Tibial artery (tissue), 4 donors: ENCODE measurements at places on chromosomes 2 and 18.

- no peak for DNase-seq
Observed at GRCh38 chr18:5974696-5975095, 79.4 kb upstream of the TMEM200C start.

GRCh38 chr18:52869349-52869923, 529.4 kb downstream of the DCC start:
- DNase-seq = no peak

DNA sequence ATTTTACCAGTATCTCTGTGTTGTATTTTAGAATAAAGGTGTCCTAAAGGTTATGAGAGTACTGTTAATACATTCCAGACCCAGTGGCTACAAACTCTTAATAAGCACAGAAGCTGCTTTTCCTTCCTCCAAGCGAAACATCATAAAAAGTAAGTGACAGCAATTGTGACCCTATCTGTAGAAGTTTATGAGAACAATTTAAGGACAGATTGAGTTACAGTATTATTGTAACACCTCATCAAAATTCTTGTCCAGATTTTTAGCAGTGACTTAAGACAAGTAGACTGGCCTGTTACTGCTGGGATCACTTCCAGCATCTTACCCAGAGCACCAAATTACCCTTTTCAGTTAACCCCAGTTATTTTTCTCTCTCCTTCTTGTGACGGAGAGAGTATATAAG, 154.6 kb downstream of the ERBB4 start:
- no peak for DNase-seq

GRCh38 chr2:200713704-200714064, 98.0 kb upstream of the BZW1 start:
- no peak for DNase-seq

DNA sequence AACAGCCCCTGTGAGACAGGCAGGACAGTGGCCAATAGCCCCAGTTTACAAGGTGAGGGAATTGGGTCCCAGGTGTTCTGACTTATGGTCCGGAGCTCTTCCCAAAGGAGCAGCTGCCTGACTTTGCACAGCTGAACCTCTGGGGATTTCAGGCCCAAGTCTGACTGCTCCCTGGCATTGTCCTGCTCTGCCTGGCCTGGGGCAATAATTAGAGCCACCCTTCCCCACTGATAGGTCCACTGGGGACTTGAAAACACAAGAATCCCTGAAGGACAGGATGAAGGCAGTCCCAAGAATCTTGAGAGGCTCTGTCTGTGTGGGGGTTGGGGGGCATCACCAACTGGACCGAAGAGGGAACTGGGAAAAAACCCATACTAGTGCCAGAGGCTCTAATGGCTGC, 3.7 kb upstream of the FEV start:
- no peak for DNase-seq

GRCh38 chr18:26971409-26971808, 105.9 kb upstream of the AQP4 start:
- DNase-seq = no peak

DNA sequence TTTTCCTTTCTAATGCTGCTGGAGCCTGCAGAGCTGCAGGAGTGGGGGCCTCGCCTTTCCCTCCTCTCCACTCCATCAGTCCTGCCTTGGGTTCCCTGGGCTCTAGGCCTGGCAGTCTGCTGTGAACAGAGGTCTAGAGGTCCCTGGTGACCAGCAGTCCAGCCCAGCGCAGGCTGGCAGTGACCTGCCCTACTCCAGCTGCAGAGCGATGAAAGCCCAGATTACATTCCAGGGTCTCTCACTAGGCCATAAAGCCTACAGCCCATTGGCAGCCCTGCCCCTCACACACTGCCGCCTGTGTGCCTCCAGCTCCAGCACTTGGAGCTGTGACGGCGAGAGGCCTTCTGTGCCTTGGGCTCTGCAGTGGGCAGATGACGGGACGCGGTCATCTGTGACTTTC, 14.8 kb upstream of the MAL start:
- DNase-seq = no peak

DNA sequence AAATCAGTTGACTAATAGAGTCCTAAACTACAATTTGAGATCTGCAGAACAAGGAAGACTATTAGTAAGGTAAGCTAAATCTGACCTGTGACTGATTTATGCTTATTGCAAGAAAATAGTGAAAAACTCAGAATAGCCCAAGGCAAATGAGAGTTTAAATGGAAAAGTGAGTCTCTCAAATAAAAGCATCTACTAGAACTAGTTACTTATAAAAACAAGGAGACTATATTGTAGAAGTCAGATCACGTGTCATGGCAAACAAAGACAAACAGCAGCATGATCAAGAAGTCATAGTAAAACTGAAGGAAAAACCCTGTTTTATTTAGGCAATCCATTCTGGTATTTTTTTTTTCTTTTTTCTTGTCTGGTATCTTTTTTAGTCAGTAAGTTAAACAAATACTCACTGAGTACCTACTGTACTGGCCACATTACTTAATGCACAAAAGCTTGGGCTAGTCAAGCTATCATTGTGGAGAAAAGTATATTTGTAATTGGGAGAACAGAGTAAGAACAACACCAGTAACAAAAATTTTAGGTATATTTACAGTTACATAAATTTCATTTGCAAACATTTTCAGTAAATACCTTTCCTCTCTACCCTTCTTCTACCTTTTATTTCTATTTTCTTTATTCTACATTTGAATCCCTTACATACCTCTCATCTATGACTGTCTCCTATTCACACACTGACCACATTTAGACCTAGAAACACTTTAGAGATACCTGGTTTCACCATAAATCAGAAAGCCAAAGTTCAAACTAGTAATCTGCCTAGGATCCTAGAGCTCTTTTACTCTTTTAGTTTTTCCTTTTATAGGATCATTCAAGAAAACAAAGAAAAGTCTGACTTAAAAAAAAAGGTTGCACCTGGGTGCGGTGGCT, 23.7 kb downstream of the CCDC88A start:
- DNase-seq = no peak

GRCh38 chr18:77069931-77070330, 62.7 kb downstream of the MBP start:
- no peak for DNase-seq

GRCh38 chr2:191190861-191191552, 40.2 kb upstream of the STAT4 start:
- DNase-seq = no peak

- DNase-seq = no peak
Observed at GRCh38 chr18:24446453-24446852, 14.0 kb upstream of the HRH4 start.

DNA sequence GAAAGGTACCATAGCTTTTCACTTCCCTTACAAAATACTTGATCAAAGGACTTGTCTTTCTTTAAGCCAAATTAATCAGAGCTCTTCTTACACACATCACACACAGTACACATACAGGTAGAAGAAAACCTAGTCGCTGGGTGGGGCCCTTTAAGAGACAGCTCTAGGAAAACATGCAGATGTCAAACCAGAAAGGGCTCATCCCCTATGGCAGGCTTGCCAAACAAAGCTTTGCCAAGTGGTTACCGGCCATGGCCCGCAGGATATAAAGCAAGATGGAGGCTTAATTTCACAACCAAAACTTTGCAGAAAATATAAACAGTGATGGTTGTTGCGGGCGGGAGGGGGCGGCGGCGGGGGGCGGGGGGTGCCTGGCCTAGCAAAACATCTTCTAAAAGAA, 2156.0 kb upstream of the PIK3C3 start:
- DNase-seq = no peak

DNA sequence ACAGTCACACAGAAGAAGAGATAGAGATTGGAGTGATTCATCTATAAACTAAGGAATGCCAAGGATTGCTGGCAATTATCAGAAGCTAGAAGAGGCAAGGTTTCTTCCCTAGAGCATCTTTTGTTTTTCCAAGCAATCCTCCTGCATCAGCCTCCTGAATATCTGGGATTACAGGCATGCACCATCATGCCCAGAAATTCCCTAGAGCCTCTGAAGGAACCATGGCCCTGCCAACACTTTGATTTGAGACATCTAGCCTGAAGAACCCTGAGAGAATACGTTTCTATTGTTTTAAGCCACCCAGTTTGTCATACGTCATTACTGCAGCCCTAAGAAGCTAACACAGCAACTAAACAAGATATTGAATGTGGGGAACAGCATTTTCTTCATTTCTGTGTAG, 525.0 kb downstream of the ERBB4 start:
- DNase-seq = no peak

GRCh38 chr2:109260886-109261700, 132.1 kb downstream of the SH3RF3 start:
- DNase-seq = peak; percentile 11

DNA sequence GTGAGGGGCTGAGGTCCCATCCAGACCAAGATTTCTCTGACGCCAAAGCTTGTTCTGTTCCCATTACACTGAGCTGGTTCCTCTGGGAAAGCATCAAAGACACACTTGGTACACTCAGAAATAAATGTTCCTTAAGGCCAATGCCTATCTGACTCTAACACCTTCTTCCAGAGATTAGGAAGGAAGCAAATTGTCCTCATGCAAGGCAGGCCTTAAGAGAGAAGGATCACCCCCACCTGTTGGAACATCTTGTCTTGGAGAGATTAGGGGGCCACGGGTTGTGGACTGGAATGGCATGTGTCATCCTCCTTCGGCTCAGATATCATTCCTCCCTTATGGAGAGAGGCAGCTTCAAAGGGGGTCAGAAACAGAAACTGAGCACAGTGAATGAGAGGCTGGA, 100.2 kb downstream of the ANKRD44 start:
- DNase-seq = no peak

- DNase-seq = no peak
Observed at GRCh38 chr2:207231967-207232366, 66.2 kb upstream of the KLF7 start.

DNA sequence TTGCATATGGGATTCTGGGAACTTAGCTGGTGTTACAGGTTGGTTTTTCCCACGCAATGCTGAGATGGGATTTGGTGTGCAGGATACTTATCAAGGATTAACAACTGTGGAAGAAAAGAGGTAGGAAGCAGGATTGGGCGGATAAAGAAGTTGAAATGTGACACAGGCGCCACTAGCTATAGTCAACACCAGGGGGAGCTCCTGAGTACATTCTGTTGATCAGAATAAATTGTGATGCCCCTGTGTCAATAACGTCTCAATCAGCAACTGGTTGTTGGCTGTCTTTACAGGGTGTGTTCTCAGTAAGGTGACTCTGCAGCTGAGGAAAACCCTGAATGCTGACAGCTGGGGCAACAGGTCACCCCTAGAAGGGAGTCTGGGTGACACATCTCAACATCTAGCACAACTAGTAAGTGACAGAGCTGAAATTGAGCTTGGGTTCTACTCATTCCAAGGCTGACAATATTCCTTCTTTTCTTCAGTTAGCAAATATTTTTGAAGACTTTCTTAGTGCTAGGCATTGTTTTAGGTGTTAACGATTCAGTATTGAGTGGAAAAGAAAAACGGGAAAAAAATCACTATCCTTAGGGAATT, 143.0 kb downstream of the ARL6IP6 start:
- no peak for DNase-seq

- no peak for DNase-seq
Observed at GRCh38 chr2:100910111-100910510, 90.2 kb downstream of the NPAS2 start.

DNA sequence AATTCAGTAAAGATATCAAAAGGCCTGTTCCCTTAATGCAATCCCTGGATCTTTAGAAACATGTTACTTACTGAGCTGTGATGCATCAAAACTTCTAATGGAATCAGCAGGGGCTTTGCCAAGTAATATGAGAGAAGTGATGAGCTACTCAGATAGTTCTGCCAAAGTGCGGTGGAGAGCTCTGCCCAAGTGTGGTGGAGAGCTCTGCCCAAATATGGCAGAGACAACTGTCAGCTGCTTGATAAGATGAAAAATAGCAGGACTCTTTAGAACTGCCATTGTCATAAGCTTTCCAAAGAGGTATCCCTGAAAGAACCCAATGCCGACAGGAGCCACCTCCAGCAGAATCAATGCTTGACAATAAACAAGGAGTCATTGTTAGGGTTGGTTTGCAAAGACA, 167.9 kb upstream of the SLC39A10 start:
- DNase-seq = no peak

- no peak for DNase-seq
Observed at GRCh38 chr2:12589802-12590320, 126.9 kb upstream of the TRIB2 start.
